ENCODE measurements at places on chromosomes 7 and 10.

GRCh38 chr10:23326544-23327307 lies 17.9 kb downstream of the C10orf67 start:
- no peak for DNase-seq

DNA sequence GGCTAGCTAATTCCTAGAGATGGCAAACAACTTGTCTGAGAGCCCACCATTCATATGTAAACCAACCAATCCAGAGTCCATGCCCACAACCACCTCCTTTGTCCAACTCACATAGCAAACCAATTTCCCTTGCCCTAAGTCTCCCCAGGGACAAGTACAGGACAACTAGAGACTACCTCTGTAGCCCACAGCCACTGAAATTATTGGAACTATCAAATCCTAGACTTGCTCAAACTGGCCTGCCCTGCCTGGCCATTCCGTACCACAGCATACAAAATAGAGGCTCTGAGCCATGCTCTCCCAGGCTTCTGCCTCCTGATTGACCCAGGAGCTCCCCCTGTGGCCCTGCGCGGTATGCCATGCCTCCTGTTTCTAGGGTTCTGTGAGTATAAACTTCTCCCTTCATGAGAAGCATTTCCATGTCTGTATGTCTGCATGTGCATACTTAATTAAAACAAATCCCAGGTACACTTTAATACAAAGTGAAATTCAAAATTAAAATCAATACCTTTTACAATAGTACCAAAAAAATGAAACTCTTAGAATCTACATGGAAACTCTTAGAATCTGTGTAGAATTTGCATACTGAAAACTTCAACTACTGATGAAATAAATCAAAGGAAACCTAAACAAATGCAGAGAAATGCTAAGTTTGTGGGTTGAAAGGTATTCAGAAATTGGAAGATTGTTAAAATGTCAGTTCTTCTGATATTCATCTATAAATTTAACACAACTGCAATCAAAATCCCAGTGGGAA lies 4.0 kb upstream of the HECW1 start:
- DNase-seq, result peak; percentile 73

DNA sequence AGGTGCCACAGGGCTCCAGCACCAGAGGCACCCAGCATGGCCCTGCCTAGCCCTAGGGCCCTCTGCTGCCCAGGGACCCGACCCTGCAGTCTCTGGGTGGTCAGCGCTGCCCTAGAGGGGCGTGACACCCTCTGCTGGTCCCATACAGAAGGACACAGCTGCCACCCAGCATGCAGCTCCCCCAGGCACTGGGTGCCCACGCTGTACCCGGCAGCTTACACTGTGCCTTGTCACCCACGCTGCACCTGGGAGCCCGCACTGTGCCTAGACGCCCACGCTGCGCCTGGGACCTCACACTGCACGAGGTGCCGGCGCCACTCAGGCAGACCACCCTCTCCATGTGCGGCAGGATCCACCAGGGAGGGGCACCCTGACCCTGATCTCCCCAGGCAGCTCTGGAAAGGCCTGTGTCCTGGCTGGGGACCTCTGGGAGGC lies 55.2 kb downstream of the PWWP2B start:
- DNase-seq, result no peak

DNA sequence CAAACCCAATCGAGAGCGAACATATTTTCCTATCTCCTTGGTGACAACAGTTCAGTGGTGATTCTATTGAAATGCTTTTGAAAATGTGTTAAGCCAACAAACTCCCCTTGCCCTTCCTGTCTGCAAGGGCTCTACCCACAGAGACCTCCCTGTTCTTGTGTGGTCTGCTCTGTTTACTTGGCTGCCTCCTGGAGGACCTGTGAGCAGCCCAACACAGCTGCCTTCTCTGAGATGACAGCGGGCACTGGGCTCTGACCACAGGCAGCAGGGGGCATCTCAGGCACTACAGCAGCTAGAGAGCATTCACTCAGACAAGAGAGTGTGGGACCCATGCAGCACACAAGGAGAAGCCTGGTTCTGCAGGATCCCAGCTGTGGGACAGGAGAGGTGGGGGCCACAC lies 416.4 kb downstream of the TCERG1L start:
- no peak for DNase-seq

GRCh38 chr10:62059217-62059920 lies 157.9 kb downstream of the ARID5B start:
- no peak for DNase-seq

DNA sequence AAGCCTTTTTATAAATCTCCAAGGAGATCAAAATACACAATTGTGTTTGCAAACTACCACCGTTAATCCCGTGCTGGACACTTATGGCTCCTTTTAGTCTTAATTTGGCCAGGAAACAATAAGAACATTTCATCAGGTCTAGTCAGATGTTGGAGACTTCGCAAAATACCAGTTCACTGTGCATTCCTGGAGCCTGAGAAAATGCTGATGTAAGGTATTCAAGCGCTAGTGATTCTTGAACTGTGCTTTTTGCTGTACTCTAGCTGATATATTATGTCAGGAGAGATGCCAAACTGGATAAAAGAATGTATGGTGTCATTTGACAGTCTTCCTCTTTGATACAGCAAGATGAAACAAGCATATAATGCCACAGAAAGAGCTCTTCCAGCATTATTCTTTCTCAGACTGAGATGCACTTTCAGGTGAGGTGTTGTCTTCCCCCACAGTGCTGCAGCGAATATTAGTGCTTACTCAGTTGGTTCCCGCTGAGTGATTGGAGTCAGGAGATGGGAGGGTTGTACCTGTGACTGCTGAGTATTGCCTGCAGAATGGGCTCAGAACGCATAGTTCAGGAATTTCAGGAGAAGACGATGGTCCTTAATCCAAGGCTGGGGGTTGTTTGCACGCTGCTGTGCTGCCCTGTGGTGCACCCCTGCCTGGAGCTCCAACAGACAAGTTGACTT lies 59.2 kb downstream of the OGDH start:
- DNase-seq, result no peak
